ENCODE measurements at places on chromosomes 4 and X. TPM values are rescaled to one million over a fixed set of nuclear protein-coding genes. Genes with fewer than 3 reads are reported as not detected.

Gene MAP9
- 1.8 TPM for total RNA-seq

DNA sequence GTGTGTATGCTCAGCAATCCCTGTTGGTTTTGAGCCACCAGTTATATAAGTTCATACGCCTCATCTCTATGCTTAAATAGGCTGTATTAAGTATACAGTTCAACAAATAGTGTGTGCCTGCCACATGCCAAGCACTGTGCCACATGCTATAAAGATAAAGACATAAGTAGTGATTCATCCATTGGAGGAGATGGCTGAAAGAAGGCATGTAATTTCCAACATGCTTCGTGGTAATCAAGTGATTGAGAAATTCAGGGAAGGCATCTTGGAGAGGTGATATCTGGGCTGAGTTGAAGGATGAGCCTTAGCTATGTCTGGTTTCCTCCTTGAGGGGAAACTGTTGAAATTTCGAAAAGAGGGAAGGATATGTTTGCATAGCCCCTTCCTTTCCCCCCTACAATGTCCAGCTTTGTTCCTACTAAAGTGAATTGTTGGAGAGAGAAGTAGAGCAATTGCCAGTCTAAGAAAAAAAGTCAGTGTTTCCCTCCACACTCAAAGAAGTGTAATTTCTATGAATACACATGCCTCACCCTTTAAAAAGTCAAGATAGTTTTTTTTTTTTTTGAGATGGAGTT, 96.5 kb downstream of the ARHGAP10 start:
- peak; percentile 68 for DNase-seq

- no peak for DNase-seq
These were observed at the start of gene KIAA1210 for GRCh38 chrX:119127650-119128049. Gene KIAA1210 (minus strand): TSS chrX:119127812. CDS start chrX:119123642, 4,170 bp downstream.

DNA sequence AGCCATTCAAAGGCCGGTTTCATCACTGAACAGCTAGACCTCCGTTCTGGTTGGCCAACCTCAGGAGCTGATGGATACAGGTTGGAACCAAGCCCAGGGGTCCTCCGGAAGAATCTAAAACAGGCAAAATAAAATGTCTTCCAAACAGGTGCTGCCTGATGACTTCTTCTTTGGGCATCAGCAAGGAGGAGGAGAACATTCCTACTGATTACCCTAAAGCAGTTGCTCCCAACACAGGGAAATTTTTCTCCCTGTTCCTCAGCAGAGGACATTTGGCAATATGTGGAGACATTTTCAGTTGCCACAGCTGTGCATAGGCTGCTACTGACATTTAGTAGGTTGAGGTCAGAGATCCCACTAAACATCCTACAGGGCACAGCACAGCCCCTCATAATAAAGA, 319.3 kb upstream of the PPARGC1A start:
- DNase-seq, result no peak

Gene HOPX
- total RNA-seq, result not detected

- no peak for DNase-seq
These were observed 57.8 kb downstream of the DCLK2 start for GRCh38 chr4:150136036-150136435.

GRCh38 chrX:5870238-5870637, 358.4 kb downstream of the NLGN4X start:
- no peak for DNase-seq

- no peak for DNase-seq
These were observed 16.5 kb downstream of the FGFRL1 start for GRCh38 chr4:1027915-1028238.

DNA sequence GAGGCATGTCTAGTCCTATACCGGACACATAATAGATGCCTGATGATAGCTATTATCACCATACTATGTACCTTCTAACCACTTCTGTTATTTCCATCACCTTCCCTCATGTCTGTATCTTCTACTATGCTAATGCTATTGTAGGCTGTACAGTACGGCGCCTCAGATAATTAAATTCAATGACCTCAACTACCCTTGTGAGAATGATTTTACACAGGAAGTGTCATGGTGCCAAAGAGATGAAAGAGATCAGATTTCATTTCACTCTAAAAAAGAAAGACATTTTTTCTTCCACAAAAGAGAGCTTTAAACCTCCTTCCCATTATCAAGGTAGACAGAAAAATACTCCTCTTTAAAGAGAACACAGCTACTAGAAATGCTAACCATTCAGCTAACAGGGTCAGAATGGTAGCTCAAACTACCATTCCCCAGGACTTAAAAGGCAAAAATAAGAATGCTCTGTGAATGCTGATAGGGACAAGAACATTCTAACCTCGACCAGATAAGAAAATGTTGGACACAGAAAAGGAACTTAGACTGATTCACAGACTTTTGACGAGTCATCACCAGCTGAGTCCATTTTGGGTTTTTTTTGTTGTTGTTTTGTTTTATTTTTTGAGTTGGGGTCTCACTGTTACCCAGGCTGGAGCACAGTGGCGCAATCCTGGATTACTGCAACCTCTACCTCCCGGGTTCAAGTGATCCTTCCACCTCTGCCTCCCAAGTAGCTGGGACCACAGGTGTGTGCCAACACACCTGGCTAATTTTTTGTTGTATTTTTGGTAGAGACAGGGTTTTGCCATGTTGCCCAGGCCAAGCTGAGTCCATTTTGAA, 99.2 kb upstream of the RAPGEF2 start:
- DNase-seq, result peak; percentile 52

DNA sequence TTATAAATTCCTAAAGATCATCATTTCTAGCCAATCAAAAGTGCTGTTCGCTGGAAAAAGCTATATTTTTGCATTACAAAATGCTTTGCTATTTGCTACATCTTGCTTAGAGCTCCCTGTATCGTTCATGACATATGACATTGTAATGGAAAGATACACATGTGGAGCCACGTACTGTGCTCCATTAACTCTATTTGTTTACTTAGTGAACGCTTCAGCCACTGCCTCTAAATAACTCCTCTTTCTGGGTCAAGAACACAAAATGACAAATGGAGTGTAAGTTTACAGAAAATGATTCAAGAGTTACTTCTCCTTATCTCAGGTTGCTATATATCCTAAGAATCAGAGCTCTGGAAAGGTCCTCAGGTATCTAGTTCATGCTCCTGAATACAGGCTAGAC, 329.1 kb upstream of the SMIM31 start:
- DNase-seq, result no peak

Gene ANOS1
- not detected for total RNA-seq

Gene MAGT1
- 51.1 TPM for total RNA-seq

Gene RENBP
- total RNA-seq, result not detected

GRCh38 chr4:73152893-73153292, 83.4 kb upstream of the COX18 start:
- DNase-seq, result peak; percentile 20

DNA sequence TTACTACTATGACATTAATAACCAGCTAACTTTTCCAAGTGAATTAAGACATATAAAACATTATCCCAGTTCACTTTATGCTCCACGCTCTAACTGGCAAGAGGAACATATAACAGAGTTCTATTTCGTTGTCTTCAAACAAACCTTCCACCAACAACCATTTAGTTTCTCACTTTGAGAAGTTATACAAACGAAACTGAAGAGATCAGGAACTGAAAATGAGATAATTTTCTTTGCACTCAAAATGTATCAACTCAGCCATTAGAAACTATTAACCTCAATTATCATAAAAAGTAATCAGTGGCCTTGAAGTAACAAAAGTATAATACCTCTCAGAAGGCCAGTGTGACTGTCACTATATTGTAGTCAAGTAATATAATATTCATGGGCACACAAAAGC, 70.1 kb downstream of the CHM start:
- no peak for DNase-seq

Gene MAB21L2
- total RNA-seq, result not detected

GRCh38 chr4:69859140-69859685, 732 bp downstream of the SULT1E1 start:
- no peak for DNase-seq

GRCh38 chr4:5845035-5845905, 47.6 kb downstream of the CRMP1 start:
- DNase-seq, result no peak

GRCh38 chr4:36835246-36835645, 409.3 kb upstream of the NWD2 start:
- no peak for DNase-seq

Gene MAGEA2
- not detected for total RNA-seq

- DNase-seq, result no peak
These were observed 76.3 kb downstream of the SHROOM2 start for GRCh38 chrX:9862525-9862924.

DNA sequence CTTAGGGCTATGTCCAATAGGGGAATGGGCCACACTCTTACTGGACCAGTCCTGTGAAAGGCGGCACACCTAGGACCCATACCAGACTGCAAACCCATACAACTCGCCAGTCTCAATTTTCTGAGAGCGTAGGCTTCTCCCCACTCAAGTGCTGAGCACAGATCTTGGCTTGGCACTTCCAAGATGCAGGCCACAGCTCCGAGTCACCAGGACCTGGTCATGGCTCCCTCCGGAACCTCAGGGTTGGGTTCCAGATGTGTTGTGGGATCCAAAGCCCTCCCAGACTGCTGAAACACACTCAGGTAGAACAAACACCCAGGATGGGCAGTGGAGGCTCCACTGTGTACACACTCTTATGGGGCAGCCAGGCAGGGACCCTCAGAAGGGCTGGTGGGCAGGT, 103.3 kb downstream of the TMEM144 start:
- DNase-seq, result peak; percentile 50

Gene LDB2
- total RNA-seq, result 79.7 TPM

Gene SPANXB1
- not detected for total RNA-seq

- no peak for DNase-seq
These were observed 30.7 kb downstream of the SHISA3 start for GRCh38 chr4:42428036-42428435.

DNA sequence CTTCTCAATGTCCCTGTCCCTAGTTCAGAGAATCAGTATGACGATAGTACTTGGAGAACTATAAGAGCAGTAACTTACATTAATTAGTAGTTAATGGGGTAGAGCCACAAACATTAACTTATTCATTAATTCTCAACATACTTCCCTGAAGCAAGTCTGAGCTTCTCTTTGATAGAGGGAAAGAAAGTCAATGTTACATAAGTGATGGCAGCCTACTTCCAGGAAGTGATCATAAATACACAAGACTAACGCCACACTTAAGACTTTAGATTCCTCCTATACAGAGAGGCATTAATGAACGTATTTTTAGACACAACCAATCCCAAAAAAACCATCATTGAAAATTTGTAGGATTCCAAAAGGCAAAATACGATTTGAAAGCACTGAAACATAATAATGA, 33.8 kb downstream of the TSPAN5 start:
- DNase-seq, result no peak

DNA sequence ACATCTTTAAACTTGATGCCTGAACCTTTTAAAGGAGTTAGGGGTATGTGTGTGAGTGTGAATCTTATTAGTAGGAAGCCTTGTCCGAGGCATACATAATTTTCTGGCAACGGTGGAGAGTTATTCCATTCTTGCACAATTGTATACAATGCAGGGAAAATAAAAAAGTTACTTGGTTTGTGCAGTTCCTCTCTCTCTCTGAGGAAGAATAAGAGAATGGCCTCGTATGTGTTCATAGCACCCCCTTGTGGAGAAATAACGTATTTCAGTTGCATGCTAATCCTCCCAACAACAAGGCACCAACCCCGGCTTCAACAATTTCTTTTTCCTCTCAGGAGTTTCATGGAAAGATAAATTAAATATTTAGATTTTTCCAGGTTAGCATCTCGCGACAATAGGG, 33.7 kb upstream of the FGF13 start:
- peak; percentile 52 for DNase-seq

Gene DMRTC1
- not detected for total RNA-seq

Gene EGFL6
- total RNA-seq, result not detected

Gene SFRP2
- total RNA-seq, result 0.65 TPM

Gene PAK3
- total RNA-seq, result not detected

Gene TEX13C
- total RNA-seq, result not detected

GRCh38 chrX:68983004-68983857, 154.4 kb downstream of the EFNB1 start:
- no peak for DNase-seq

- DNase-seq, result no peak
These were observed 181.9 kb upstream of the NDP start for GRCh38 chrX:44155126-44155525.

GRCh38 chr4:75107755-75108612, 175.1 kb downstream of the PARM1 start:
- no peak for DNase-seq

DNA sequence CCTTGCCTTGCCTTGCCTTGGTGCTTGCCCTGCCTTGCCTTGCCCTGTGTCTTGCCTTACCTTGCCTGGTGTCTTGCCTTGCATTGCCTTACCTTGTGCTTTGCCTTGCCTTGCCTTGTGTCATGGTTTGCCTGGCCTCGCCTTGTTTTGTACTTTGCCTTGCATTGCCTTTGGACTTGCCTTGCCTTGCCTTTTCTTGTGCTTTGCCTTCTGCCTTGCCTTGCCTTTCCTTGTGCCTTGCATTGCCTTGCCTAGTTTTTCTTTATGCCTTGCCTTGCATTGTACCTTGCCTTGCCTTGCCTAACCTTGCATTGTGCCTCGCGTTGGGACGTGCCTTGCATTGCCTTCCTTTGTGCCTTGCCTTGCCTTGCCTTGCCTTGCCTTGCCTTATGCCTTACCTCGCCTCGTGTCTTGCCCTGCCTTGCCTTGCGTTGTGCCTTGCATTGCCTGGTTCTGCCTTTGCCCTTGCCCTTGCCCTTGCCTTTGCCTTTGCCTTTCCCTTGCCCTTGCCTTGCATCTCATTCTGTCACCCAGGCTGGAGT, 82.8 kb downstream of the TAB3 start:
- no peak for DNase-seq

- no peak for DNase-seq
These were observed 55.5 kb downstream of the SPANXN4 start for GRCh38 chrX:143081231-143081630.
